Effector CD8-positive, alpha-beta T cell (primary cell): ENCODE measurements at places on chromosomes 2 and 18.

GRCh38 chr2:62687636-62688035 lies 17.9 kb upstream of the EHBP1 start:
- no peak for DNase-seq

DNA sequence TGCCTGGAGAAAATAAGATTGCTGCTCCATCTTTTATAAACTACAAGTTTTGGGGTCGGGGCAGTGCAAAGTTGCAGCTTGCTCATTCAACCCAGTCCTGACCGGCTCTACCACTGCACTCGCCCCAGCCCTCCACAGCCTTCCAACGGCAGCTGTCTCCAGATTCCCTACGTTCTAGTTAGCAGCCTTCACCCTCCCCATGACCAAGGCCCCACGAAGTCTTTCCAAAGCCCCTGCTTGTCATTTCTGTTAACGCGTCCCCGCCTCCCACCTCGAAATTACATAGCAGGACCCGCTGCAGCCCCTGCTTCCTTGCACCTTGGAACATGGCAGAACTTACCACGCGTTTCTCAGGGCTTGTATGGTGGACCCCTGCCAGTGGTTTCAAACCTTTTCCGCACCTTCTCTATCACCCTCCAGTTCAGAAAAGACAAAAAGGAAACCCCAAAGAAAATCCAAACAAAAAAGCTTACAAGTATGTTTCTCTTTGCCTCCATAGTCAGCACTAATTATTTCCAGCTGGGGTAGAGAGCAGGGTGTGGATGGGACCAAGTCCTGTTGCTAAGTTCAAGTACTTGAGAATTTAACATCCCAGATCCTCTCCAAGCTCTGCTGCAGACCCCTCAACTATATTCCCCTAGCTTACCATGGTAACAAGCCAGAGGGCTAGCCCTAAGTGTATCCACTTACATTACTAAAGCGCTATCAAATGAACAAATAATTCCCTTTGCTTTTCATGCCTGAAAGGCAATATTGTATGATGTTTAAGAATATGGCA lies 161.5 kb downstream of the TGIF1 start:
- no peak for DNase-seq

GRCh38 chr2:109260886-109261700 lies 132.1 kb downstream of the SH3RF3 start:
- no peak for DNase-seq

DNA sequence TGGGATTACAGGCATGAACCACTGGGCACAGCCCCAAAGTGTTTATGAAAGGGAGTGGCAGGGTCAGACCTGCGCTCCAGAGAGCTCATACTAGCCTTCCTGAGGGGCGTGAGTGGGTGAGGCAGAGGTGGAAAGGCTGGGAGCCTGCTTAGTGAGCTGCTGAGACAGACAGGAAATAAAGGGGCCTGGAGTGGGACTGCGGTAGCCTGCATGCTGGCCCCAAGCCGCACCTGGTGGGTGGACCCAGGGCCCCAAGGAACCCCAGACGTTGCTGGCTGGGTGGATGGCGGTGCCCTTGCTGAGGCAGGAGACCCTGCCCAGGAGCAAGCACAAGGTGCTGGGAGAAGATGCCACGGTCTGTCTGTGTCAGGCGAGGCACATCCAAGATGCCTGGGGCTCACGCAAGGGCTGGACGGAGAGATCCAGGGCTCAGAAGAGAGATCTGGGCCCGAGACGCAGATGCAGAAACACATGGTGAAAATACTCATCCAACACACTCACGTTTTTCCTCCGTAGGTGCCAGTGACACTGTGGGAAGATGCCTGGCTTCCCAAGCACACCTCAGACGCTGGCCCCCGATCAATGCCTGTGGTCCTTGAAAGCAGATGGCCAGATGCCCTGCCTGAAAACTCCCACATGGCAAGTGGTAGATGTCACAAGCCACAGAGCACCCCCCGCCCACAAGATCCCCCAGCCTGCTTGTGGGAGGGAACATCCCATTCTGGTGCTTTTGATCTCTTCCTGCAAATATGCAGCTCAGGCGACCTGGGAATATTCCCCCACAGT lies 151.1 kb downstream of the GLI2 start:
- DNase-seq: no peak

DNA sequence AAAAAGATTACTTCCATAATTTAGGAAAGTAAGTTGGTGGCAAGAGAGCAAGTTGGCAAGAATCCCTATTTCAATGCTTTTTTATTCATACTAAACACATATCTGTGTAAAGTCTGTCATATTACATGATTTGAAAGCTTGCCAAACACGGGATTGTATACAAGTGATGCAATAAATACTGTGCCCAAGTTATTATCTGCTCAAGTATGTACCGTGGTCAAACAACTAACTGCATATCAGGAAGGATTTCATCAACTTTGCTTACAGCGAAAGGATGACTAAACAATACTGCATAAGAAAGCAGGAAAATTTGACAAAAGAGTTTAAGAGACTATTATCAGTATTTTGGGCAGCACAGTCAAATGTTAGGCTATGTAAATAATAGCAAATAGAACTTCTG lies 69.6 kb upstream of the SCN1A start:
- DNase-seq: no peak

DNA sequence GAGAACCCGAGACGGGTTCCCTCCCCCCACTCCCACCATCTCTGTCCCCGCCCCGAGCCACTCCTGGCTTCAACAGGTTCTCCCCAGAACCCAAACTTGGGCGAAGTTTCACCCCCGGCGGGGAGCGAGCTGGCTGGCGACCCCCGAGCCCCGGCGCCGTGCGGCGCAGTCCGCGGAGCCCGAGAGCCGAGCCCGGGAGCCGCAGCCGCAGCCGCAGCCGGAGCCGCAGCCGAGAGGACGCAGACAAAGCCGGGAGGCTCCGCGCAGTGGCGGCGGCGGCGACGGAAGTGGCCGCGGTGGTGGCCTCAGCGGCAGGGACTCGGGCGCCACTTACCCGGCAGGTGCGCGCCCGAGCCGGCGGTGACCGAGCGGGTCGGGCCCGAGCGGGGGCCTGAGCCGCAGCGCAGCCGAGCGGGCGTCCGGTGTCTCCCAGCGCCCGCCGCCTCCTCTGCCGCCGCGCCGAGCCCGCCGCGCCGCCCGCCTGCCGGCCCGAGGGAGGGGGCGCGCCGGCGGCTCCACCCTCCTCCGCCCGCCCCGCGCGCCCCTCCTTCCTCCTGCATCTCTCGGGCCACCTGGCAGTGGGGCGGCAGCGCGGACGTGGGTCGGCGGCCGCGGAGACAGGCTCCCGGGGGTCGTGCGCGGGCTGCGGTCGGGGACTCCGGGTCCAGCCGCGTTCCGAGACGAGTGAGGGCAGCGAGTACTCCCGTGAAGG lies at the start of gene ECEL1:
Gene ECEL1, minus strand, starts transcription at position 450 of the 712 bp plus-strand sequence. CDS start 1,181 bp downstream, outside the sequence.
- no peak for DNase-seq

DNA sequence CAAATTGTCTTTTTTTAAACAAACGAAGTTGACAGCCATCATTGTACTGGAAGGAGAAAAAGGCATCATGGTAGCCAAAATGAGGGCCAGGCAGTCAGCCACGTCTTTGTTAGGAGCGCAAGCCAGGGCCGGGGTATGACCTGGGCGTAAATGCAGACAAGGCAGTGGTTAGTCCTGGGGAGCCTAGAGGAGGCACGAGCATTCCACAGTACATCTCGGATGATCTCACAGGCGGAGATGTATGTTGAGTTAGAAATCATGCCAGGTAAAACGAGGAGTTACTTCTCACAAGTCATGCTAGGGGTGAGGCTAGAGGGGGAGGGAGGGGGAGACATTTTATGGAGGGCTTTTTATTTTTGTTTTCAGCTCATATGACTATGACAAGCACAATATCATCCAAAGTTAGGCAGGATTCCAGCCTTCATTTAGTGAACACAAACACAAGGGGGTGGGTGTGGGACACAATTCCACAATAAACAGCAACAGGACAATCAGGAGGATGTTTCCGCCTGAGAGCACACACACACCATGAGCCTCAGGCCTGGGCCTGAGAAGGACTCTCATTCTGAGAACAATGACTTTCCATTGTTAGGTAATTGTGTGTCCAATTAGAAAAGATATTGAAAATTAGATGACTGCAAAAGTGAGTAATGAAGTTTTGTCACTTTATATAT lies 64.4 kb upstream of the PGAP1 start:
- no peak for DNase-seq

DNA sequence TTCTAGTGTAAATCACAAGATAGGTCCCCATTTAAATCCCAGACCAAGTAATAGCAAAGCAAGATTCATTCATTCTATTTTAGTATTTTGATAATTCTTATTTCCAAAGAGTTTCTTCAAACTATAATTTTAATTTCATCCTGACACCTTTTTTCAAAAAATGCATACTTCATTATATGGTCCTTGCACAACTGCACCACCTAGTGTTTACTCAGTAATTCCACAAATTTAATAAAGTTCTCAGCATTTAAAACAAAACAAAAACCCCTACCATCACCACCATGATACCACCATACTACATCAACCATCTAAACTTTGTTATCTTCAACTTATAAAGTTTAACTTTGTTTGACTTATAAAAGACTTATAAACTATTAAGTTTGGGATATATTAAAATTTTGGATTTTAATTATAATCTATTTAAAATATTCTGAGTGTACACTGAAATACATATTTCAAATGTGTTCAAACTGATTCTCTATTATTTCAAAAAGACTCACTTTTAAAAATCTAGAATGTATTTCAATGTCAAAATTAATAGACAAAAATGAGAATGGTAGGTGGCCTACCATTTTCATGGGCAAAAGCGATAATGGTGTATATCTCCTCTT lies 44.2 kb downstream of the WDPCP start:
- DNase-seq: no peak

GRCh38 chr2:142308744-142309143 lies 177.9 kb upstream of the LRP1B start:
- no peak for DNase-seq

DNA sequence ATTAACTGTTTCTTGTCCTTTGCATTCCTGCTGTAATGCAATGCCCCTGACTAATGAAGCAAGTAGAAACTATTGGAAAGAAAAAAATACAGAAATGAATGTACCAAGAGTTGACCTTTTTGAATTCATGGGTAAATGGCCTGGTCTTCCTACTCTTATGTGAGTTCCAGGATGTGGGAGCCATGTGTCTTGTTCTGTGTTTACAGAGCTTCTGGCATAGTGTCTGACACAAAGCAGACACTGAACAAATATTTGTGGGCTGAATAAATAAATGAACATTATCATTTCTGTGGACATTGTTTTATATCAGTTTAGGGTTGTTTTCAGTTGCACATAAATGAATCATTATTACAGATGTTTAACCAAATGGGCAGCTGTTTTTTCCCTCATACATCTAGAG lies 155.5 kb downstream of the CD8B2 start:
- no peak for DNase-seq

DNA sequence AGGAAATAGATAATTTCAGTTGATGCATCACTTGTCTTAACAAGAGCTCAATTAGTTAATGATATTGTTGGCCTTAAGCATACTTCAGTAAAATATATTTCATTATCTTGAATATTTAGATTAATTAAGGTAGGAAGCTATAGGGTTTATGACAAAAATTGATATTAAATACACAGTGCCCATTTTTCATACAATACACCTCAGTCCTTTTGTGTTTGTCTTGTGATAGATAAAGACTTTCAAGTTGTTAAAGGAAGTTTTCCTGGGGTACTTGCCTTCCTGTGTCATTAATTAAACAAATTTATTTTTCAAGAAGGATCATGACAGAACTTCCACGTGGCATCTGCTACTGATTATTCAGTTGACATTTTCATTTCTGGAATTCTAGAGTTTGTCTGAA lies 420.5 kb downstream of the MTX2 start:
- no peak for DNase-seq

DNA sequence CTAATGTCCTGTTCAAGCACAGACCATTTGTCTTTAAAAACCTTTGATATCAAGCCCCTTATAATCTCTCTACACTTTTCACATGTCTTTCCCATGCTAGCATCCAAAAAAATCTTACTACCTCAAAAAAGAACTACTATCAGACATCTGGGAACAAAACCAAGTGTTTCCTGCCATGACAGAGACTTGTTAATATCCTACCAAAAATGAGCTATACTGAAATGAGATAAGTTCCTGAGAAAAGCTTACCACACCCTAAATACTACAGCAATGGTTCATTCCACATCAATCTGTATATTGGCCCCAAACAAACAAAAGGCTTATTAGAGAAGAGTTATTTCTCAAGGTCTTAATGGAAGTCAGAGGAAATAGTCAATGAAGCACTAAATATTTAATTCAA lies 230.1 kb downstream of the DYM start:
- no peak for DNase-seq

- no peak for DNase-seq
These were observed 31.3 kb upstream of the TMEM131 start for GRCh38 chr2:98026927-98027522.

GRCh38 chr18:321865-322467 lies 54.1 kb upstream of the THOC1 start:
- no peak for DNase-seq

GRCh38 chr2:38215522-38215921 lies 139.6 kb upstream of the CYP1B1 start:
- no peak for DNase-seq

- DNase-seq: no peak
These were observed 966 bp upstream of the RBM43 start for GRCh38 chr2:151262629-151263028.

DNA sequence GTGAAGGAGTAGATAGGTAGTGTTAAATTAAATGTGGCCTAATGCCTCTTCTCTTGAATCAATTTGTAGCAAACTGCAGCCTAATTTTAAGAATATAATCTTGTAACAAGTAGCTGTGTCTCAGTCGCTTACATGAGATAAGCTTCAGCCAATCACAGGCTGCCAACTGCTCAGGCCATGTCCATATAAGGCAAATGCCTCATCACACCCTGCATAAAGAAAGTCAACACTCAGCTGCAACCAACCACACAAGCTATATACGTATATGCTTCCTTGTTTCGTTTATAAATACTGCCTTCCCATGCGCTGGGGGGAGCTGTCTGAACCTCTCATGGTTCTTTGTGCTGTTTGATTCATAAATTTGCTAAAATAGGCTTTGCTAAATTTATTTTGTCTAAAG lies 476.3 kb downstream of the TRIB2 start:
- no peak for DNase-seq

GRCh38 chr2:137729305-137729704 lies 235.0 kb upstream of the HNMT start:
- no peak for DNase-seq

DNA sequence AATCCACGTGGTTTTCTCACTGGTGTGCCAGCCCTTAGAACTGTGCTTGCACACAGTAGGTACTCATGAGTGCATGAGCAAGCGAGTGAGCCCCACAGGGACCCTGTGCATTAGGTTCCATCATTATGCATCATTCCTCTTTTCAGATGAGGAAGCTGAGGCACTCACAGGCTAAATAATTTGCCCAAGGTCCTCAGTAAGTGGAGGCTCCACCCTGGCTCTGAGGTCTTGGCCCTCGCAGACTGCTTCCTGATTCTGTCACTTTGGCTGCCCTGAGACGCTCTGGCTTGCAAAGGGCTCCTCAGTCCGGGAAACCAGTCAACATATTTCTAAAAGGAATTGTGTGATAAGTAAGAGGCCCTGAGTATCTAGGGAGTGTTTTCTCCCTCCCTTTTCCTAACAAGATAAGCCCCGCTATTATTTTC lies 71.7 kb downstream of the IL1R2 start:
- DNase-seq: no peak

DNA sequence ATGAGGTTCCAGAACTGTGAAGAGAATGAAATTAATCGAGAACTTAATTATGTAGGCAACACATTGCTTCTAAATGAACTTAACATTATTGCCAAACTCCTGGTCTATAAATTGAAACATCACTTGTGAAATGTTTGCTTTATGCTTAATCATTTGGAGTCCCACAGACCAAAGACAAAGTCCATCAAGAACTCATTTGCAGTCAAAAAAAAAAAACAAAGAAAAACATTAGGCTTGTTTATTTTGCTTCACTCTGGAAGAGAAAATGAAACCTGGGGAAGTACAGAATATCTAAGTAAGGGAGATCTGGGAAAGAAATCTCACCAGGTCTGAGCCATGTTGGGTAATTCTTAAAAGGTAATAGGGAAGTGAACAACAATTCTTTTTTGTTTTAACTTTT lies 1363.5 kb upstream of the DDX18 start:
- DNase-seq: no peak
